Nasal cavity respiratory epithelium epithelial cell of viscerocranial mucosa (primary cell): ENCODE measurements at places on chromosomes 13 and 19. TPM values are rescaled to one million over a fixed set of nuclear protein-coding genes. Genes with fewer than 3 reads are reported as not detected.

TRPC4 gene
- 0.07 TPM in 1 of 2 replicates, not detected in the other for total RNA-seq

ADPRHL1 gene
- 1.0 and 1.9 TPM in 2 replicates for total RNA-seq

ZNF844 gene
- 3.8 and 9.5 TPM in 2 replicates for total RNA-seq

METTL21C gene
- total RNA-seq = not detected in 2 replicates

PAK4 gene
- 4.1 and 17.2 TPM in 2 replicates for total RNA-seq

SLC6A16 gene
- total RNA-seq = 0.21 TPM in 1 of 2 replicates, not detected in the other

FGF22 gene
- not detected in 2 replicates for total RNA-seq

SPTBN4 gene
- total RNA-seq = 0.36 and 1.4 TPM in 2 replicates

ZNF471 gene
- total RNA-seq = 1.7 and 9.4 TPM in 2 replicates

RASGRP4 gene
- total RNA-seq = not detected in 2 replicates
